ENCODE measurements at places on chromosomes 7 and 10.

DNA sequence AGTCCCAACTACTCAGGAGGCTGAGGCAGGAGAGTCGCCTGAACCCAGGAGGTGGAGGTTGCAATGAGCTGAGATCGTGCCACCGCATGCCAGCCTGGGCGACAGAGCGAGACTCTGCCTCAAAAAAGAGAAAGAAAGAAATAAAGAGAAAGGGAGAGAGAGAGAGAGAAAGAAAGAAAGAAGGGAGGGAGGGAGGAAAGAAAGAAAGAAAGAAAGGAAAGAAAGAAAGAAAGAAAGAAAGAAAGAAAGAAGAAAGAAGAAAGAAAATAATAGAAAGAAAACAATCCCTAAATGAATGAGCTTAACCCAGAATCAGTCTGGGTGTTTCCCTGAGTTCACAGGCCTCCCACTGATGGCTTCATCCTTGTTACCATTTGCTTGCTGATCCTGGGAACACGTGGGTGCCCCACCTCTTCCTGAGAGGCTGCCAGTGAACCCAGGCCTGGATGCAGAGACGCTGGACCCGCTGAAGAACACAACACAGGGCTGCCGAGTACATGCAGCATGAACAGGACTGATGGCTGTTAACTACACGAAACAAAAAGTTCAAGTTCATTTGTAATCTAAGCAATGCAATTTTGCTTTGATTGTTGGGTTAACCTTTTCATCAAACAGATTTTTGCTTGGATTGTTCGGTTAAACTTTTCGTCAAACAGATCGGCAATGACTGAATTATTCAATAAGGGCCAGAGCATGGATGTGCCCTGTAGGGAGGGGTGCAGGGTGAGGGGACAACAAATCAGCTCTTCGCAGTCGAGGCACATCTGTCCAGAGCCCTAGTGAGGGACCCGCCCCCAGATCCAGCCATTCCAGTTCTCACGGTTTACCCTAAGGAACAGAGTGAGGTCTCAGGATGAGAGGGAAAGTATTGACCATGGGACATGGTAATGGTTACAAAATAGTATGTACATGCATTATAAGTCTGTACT is 11.5 kb downstream of the NPFFR1 start:
- DNase-seq: no peak

DNA sequence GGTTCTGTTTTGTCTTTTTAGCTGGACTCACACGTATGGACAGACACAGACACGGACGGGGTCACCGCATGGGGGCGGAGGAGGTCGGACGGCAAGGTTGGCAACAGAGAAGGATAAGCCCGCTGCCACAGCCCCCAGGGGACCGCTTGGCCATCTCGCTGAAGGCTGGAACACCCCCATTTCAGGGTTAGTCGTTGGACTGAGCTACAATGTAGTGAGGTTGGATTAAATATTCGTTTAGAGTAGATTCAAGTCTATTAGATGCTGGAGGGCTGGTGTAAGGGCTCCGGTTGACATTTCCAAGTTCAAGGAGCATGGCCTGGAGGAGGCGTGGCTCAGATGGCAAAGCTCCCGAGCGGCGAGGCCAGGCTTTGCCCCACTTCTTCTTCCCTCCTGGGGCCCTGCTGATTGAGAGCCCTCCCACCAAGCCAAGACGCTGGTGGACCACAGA is 35.2 kb downstream of the PPIF start:
- no peak for DNase-seq

- no peak for DNase-seq
Measured at GRCh38 chr7:150515248-150516147, 826 bp downstream of the GIMAP7 start.

GRCh38 chr7:101285171-101285570 is 36.4 kb downstream of the IFT22 start:
- DNase-seq: no peak

DNA sequence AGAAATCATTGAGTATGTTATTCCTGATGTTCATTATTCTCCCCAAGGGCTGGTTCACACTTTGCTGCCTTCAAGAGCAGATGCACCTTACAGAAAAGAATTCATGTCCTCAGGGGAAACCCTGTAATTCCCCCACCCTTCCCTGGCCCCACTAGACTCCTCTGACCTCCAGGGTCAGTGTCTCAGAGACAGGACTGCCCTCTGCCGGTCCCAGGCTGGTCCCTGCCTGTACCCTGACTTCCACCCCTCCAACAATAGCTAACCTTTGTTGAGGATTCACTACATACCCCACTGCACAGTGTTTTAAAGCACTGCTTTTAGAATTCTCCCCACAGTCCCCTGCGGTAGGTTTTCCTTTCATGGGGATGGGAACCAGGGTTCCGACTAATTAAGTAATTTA is 4.4 kb upstream of the SEPHS1 start:
- no peak for DNase-seq

- DNase-seq: no peak
Measured at GRCh38 chr7:11298220-11298619, 324.5 kb downstream of the PHF14 start.

GRCh38 chr10:48480397-48481374 is 124.2 kb downstream of the ARHGAP22 start:
- DNase-seq: no peak

GRCh38 chr7:134724606-134725005 is 54.8 kb upstream of the CALD1 start:
- peak; percentile 39 for DNase-seq

DNA sequence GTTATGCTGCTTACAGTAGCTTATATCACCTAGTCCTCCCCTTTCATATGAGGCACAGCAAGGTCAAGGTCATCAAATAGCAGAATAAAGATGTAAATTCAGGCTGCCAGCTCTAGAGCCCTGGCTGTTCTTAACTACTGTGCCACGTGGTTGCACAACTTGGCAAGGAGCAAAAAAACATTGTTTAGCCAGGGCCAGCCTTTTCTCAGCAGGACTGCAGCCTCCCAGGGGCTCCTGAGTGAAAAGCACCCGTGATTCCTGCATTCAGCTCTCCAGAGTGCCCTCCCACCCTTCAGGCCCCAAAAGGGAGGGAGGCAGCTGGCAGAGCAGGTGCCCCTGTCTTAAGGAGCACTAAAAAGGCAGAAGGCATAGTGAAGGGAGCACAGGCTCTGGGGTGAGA is 31.8 kb upstream of the TM9SF3 start:
- DNase-seq: no peak

DNA sequence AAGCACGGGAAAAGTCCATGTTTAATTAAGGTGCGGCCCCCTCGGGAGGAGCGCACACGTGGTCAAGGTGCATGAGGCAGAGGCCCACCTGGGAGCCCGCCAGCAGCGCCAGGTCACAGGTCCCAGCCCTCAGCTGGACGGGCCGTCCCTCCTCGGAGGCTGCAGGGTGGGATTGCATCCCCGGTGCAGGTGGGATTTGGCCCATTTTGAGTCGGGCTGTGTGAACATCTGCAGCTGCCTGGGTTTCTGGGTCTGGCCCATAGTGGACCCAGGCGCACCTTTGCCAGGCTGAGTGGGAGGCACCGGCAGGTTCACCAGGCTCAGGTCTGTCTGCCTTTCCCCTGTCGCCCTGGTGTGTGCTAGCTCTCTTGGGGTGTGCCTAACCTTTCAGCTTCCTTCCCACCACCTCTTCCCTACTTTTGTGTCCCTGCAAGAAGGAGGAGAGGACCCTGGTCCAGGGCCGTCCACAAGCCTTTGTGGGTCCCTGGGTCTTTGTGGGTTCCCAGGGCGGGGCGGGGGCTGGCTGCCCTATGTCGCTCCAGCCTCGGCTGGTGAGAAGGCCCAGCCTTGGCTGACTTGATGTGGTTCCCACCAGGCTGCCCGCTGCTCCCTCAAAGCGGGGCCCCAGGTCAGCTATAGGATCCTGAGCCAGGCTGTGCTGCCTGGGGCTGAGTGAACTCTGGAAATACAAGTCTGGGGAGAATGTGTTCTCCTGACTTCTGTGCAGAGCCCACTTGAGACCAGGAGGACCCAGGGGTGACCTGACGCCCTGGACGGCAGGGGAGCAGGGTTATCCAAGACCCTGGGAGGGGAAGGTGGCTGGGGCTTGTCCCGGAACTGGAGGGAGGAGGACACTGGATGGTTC is 186.7 kb upstream of the SHH start:
- DNase-seq: no peak

- DNase-seq: no peak
Measured at GRCh38 chr7:151126491-151127137, 40.3 kb downstream of the AGAP3 start.

DNA sequence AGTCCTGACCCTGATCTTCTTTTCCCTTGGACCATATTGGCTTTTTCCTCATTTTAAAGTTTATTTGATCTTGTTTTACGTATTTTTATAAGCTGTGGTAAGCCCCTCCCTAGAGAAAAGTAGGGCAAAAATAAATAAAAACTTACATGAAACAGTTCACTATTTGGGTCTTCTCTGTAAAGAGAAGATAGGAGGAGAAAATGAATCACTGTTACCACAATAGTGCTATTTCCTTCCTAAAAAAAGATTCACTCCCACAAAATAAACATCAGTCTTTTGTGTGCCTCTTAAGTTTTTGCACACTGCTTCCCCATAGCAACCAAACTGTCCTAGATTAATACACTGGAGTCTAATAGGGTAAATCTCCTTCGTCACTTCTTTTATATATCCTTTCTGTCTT is 1.4 kb upstream of the SVIL start:
- peak; percentile 42 for DNase-seq

GRCh38 chr10:124971276-124971675 is 29.4 kb downstream of the ZRANB1 start:
- DNase-seq: no peak

- DNase-seq: peak; percentile 70
Measured at GRCh38 chr10:113539789-113540188, 13.1 kb upstream of the HABP2 start.

DNA sequence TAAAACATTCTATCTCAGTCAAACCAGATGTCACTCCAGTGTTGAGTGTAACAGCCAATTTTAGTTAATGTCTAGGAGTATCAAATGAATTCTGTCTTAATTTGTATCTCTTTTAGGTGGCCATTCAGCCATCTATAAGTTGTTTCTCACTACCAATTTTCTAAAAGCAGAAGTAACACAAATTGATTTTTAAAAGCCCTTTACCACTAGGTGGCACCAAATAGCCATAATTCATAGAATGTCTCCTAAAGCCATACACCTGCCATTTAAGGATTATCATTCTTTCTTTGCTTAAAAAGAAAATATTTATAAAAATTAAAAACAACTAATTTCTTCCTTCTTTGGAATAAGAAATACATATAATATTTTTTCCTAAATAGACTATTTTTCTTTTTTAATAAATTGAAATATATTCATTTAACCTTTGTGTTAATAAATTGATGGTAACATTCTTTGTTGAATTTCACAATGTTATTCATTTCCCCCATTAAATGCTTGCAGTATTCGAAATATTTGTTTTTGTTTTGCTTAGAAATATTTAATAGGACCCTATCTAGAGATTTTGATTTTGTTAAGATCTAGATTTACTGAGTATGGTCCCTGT is 107.8 kb upstream of the PPP1R3A start:
- DNase-seq: peak; percentile 63

- DNase-seq: no peak
Measured at GRCh38 chr10:49257626-49258349, 41.2 kb upstream of the C10orf71 start.

DNA sequence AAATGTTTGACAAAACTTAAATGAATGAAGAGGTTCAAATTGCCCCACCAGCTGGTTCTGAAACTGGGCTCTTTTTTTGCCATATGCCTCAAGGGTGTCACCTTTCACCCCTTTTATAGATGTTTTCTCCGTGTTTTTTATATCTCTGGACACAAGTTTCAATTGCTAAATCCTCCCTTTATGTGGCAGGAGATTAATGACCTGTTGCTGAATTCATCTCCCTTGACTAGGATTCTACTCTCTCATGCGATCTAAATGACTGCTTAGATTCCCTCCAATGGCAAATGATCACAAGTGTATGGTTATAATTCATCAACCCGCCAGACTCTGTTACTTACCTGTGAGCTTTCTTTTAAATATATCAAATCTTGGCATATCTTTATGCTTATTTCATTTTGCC is 677.0 kb upstream of the POT1 start:
- DNase-seq: no peak

DNA sequence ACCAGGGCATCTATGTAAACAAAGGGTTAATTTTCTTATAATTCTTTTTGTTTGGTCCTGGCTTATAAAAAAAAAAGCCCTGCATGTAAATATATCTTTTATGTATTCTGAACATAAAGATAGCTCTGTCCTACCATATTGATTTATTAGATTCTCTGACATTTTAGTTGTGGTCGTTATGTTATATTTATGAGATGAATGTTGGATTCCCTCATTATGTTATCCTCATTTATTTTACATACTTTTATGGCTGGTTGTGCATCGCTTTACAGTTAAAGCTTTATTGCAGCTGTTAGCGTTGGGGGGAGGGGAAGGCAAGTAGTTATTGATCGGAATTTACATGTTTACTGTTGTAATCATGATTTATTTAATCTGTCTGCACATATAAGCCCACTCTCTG is 431.5 kb downstream of the LRMDA start:
- no peak for DNase-seq

GRCh38 chr10:7558036-7558435 is 108.7 kb downstream of the ITIH5 start:
- peak; percentile 17 for DNase-seq

DNA sequence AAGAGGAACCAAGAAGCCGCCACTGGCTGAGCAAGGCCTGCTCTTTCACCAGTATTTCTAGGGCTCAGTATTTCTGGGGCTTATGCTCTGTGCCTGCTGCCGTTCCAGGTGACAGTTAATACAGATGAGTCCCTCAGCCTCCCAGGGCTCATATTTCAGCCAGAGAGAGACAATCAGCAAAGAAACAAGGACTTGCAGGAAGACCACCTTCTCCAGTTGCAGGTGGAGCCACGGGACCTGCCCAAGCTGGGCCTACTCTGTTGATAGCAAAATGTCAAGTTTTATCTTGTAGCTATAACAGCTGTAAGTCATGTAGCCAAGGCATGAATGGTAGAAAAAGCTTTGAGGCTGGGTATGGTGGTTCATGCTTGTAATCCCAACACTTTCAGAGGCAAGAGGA is 42.7 kb downstream of the NPTX2 start:
- no peak for DNase-seq

- DNase-seq: no peak
Measured at GRCh38 chr7:81637534-81637933, 132.3 kb downstream of the HGF start.

- peak; percentile 23 for DNase-seq
Measured at GRCh38 chr7:98107313-98107721, 655 bp downstream of the LMTK2 start.

GRCh38 chr7:7795203-7795602 is 76.8 kb upstream of the RPA3 start:
- DNase-seq: no peak

- DNase-seq: peak; percentile 72
Measured at GRCh38 chr7:28922624-28923331, 35.4 kb downstream of the TRIL start.

GRCh38 chr7:157661611-157661975 is 324.8 kb downstream of the DNAJB6 start:
- no peak for DNase-seq
